ENCODE measurements at places on chromosomes 11 and 22. TPM values are rescaled to one million over a fixed set of nuclear protein-coding genes. Genes with fewer than 3 reads are reported as not detected.

Gene MUC5AC
- total RNA-seq: not detected

Gene GAL
- total RNA-seq: 1.8 TPM

Gene MPEG1
- total RNA-seq: 3.0 TPM

Gene INPP5J
- 3.7 TPM for total RNA-seq

Gene APOBEC3H
- total RNA-seq: not detected

Gene MRGPRX3
- total RNA-seq: not detected

Gene B4GALNT4
- 75.7 TPM for total RNA-seq

Gene OR5B17
- total RNA-seq: not detected

Gene OR51F2
- total RNA-seq: not detected

Gene UBE2L3
- total RNA-seq: 44.1 TPM
